ENCODE measurements at places on chromosomes 7 and 10.

GRCh38 chr7:139752604-139753003 is 25.2 kb downstream of the HIPK2 start:
- DNase-seq = no peak

- no peak for DNase-seq
Observed at GRCh38 chr10:3400348-3400747, 227.8 kb upstream of the PITRM1 start.

DNA sequence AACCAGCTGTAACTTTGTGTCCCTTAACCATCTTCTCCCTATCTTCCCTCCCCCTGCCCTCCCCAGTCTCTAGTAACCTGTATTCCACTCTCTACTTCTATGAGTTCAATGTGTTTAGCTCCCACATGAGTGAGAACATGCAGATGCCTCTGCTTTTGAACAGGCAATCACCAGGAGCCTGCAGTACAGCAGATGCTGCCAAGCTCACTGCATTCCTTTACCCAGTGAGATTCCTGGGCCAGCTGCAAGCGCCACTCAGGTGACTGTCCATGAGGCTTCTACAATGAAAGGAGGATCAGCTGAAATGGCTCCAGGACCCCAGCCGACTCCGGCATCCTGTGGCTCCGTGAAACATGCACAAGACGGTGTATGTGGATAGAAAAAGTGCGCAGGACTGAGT is 15.7 kb downstream of the GRID1 start:
- DNase-seq = no peak

DNA sequence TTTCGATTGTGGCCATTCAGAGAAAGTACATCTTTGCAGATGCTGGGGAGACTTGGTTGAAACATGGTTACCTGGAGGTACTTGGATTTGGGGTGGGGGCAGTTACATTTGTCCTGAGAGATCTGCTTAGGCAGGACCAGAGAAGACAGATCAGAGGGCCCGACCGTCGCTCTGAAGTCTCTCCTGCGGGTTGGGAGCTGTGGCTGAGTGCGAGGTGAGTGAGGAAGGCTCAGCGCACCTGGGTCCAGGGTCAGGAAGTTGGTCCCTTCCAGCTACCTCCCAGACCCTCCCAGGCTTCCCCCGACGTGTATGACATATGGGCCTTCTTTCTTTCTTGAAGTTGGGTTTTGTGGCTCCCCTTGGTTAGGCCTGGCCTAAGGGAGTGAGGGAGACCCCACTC is 56.3 kb downstream of the LHPP start:
- no peak for DNase-seq

GRCh38 chr10:103852856-103853255 is 2.5 kb downstream of the SH3PXD2A start:
- peak; percentile 87 for DNase-seq

DNA sequence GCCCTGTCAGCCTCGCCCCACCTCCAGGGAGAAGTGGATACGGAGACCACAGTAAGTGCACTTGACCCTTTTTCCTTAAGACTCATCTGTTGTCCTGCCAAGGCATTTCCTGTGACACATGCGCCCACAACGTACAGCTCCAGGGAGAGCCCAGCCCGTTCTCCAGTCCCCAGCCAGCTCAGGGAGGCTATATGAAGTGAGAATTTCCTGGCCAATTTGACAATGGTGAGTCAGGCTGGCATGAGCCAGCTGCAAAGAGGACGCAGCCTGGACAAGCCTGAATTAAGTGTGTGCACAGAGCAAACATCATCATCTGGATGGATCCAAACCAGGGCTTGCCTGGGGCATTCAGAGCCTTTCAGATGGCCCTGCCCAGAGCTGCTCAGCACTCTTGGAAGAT is 244.8 kb downstream of the KCNMA1 start:
- peak; percentile 96 for DNase-seq

GRCh38 chr10:870564-871166 is 60.8 kb downstream of the LARP4B start:
- DNase-seq = no peak

GRCh38 chr10:131825960-131826650 is 74.7 kb upstream of the PPP2R2D start:
- no peak for DNase-seq

- DNase-seq = no peak
Observed at GRCh38 chr10:125189162-125189561, 28.8 kb upstream of the CTBP2 start.

GRCh38 chr7:1676550-1677078 is 6.5 kb downstream of the ELFN1 start:
- DNase-seq = no peak

DNA sequence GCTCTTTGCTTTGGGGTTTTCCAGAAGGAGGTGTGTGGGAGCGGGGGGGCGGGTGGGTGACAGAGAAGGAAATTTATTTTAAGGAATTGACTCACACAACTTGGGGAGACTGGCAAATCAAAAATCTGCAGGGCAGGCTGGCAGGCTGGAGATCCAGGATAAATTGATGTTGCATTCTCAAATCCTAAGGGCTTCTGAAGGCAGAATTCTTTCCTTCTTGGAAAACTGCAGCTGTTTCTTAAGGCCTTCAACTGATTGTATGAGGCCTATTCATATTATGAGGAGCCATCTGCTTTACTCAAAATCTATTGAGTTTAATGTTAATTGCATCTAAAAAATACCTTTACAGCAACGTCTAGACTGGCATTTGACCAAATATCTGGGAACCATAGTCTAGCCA is 1528.8 kb upstream of the LRRTM3 start:
- no peak for DNase-seq

DNA sequence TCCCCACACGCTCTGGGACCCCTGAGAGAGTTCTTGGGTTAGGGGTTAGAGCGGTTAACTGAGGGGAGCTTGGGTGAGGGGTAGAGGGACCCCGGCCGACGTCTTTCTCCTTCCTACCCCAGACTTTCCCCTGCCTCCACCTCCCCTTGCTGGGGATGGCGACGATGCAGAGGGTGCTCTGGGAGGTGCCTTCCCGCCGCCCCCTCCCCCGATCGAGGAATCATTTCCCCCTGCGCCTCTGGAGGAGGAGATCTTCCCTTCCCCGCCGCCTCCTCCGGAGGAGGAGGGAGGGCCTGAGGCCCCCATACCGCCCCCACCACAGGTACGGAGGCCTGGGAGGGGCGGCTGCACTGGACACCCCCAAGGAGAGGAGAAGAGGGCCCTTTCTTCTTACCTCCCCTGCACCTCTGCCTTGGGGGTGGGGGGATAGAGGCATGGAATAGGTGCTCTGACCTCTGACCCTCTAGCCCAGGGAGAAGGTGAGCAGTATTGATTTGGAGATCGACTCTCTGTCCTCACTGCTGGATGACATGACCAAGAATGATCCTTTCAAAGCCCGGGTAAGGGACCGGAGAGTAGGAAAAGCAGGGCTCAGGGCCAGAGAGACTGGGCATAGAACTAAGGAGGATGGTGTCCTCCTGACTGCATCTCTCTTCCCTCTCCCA is 1.1 kb downstream of the ZYX start:
- no peak for DNase-seq

DNA sequence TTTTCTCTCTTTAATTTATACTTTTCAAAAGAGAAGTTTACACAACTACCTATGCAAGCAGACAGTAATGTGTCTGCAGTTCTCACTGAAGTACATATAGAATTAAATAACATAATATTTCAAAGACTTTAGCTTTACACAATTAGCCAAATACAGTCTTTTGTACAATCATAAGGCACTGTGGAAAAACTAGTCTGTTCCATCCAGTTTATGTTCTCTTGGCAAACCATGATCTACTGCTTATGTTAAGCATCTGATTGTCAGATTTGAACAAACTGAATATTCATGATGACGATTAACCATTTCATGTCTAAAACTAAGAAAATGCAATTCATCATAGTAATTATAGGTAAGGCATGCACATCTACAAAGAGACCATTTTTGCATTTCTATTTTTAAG is 842 bp downstream of the SEMA3A start:
- DNase-seq = no peak

GRCh38 chr7:89772276-89772675 is 382.0 kb upstream of the STEAP1 start:
- DNase-seq = no peak

DNA sequence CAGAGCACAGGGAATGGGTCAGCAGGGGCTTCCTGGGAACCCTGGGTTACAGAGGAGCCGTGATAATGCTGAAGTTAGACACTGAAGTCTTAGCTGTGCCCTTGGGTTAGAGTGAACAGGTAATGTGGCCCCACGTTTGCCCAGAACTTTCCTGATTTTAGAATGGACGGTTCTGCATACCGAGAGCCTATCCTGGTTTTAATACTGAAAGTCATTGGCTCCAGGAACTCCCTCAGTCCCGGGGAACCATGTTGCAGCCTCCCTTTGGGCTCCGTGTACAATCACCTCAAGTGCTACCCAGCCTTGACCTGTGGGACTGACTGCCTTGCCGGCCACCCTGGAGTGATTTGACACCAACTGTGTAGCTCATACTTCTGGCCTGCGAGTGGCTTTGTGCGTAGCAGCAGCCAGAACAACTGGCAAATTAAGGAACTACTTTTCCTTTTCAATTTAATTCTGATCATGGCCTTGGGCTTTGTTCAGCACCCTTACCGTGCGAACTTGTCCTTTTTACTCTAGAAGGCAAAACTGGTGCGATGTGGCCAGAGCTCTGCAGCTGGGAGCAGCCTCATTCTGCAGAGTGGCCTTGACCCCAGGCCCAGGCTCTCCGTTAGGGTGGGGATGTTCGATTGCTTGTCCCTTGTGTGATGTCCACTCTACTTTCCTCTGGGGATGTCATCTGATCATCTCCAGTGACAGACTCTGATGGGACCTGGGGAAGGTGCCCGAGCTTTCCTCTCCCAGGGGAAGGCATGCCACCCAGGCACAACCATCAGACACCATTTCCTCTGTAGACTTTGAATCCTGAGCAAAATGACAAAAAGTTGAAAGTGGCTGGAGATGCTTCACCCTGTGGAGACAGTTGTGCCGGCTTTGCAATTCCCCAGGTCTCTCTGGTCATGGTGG is 265.9 kb downstream of the GLRX3 start:
- DNase-seq = no peak

GRCh38 chr7:104149822-104150221 is 58.0 kb downstream of the ORC5 start:
- DNase-seq = no peak

DNA sequence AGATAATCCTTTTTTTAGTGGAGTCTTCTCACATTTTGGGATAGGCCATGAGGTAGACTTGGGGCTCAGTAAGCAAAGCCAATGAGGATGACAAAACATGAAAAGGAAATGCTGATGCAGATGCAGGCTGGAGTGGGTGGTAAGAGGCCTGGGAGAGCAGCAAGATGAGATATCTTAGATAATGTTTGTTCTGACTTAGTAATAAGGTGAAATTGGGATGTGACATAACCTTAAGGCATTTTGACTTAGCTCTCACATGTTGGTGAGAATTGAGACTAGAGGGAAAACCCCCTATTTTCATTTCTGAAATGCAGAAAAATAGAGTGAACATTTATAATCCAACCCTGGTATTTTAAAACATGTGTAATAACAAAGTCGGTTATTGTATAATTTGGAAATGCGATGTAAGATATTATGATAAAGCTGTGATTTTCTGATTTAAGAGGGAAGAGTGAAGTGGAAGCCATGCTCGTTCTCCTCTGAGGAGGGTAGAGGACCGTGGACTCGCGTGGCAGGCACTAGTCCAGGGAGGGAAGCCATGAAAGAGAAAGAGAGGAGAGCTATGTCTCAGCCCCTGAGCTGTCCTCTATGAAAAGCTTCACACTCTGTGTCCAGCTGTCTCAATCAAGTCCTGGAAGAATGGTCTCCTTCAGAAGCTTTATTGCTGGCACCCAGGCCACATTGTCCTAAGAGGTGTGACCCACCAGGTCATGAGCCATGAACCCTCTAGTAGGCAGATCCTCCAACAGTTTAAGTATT is 57.3 kb downstream of the ST7 start:
- DNase-seq = peak; percentile 9

- DNase-seq = peak; percentile 38
Observed at GRCh38 chr7:117873310-117874190, at the start of gene CTTNBP2. Gene CTTNBP2 (minus strand): TSS chr7:117873441. CDS start chr7:117873415, 26 bp downstream.

DNA sequence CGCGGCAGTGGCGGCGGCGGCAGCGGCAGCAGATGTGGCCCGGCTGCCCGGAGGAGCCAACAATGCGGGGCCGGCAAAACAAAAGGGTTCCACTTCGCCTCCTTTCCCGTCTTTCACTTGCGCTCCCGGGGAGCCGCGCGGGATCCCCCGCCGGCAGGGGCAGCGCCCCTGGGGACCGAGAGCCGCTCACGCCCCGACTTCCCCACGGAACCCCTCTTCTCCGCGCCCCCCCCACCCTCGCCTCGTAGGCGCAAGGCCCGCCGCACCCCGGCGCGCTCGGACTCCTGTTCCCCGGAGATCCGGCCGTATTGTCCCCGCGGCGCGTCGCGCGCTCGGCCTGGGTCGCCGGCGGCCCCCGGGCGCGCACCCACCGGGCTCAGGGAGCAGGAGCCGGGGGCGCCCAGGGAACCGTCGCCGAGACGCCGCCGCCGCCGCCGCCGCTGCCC is 854 bp downstream of the CTBP2 start:
- peak; percentile 12 for DNase-seq

DNA sequence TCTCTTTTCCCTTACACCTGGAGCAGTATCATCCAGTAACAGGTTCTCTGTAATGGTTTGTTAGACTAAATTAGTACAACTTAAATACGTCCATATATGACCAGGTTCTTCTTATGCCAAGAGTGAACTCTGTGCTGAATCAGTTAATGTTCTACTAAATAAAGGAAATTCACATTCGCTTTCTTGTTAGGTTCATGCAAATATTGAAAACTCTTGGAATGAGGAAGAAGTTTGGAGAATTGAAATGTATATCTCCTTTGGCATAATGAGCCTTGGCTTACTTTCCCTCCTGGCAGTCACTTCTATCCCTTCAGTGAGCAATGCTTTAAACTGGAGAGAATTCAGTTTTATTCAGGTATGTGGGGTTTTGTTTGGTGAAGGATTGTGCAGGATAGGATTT is 15.3 kb upstream of the CFAP69 start:
- no peak for DNase-seq

DNA sequence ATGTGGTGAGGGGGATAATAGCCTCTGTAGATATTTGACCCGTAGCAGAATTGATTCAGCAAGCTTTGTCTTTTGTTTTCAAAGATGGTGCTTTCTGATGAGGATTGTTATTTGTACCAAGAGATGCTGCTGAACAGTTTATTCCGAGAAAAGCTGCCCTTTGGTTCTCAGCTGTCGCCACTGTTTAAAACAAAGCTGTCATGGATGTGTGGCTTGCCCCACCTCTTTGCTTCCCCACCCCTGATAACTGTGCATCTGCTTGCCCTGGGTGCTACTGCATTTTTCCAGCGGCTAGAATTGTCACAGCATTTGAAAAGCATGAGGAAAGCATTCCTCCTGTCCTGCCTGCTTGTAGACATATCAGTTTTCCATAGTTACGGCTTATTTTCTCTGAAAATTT is 226.9 kb upstream of the CSTF2T start:
- no peak for DNase-seq

DNA sequence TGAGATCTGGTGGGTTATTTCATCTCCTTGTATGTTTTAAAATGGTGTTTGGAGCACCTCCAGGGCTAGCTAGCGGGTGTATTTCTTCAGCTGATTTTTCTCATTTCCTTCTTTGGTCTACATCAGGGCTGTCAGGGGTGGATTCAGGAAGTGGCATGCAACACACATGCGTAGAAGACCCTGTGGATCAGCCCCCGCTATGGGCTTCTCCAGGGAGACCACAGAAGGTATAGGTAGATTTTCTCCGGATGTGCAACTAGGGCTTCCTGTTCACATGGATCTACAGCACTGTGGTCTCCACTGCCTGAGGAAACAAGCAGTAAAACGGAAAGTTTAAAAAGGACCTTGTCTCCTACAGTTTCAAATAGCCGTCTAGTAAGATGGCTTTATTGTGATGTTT is 10.4 kb downstream of the NUB1 start:
- no peak for DNase-seq

- DNase-seq = no peak
Observed at GRCh38 chr10:70032667-70033289, 19.9 kb upstream of the MACROH2A2 start.

- DNase-seq = no peak
Observed at GRCh38 chr7:87414794-87415188, 60.7 kb downstream of the ABCB4 start.

Measured in AG10803 (cell line).